NCI-H2081 (cell line): ENCODE measurements at places on chromosomes 5 and 9.

- DNase-seq = no peak
Measured at GRCh38 chr5:170221327-170221741, 11.5 kb upstream of the C5orf58 start.

DNA sequence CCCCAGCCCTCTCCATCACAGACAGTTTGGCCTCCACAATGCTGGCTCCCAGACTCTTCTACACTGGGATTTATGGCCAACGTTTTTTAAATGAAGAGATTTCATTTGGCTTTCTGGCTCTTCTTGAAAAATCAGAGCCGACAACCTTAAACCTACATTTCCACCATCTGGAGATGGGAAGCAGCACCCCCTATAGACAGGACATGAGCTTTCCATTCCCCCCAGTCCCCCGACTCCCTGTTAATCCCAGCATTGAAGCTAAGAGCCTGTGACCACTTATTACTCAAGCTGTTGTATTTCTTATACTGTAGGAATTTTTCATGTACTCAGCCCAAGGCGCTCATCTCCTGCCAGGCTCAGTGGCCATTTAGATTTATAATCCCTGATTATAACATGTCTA is 34.0 kb upstream of the AFAP1L1 start:
- no peak for DNase-seq

DNA sequence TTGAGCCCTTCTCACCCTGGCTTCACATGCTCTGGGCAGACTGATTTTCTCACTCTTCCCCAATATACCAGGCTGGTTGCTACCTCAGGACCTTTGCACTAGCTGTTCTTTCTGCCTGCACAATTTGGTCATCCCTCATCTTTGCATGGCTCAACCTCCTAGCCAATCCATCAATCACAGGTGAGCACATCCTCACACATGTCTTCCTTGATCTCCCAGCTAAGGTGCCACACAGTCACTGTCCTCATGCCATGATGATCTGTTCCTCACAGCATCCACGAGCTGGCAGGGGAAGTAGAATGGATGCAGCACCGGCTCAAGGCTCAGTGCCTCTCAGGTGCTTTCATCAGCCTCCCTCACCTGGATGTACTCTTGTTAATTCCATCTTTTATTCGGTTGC is 30.6 kb upstream of the S1PR3 start:
- no peak for DNase-seq

- no peak for DNase-seq
Measured at GRCh38 chr9:130189840-130190239, 17.6 kb downstream of the NCS1 start.

DNA sequence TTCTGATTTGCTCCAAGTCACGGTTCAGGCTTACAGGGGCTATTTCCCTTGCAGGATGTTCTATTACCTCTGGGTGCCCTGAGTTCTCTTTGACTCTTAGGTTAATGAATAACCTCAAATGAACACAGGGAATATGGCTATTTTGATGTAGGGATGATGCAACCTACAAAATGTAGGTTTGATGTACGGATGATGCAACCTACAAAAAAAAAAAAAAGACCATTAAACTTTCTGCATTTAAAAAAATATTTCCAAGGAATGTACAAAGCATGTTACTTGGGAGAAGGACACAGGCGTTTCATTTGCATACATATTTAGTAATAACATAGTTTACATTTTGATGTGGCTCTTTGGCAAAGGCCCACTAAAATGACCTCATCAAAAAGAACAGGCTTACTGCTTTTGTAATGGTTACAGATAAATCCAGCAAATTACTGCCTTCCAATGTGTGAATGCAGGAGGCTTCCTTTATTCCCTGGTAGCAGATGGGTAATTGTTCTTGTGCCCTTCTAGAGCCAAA is 36.3 kb downstream of the ZNF474 start:
- DNase-seq = no peak

DNA sequence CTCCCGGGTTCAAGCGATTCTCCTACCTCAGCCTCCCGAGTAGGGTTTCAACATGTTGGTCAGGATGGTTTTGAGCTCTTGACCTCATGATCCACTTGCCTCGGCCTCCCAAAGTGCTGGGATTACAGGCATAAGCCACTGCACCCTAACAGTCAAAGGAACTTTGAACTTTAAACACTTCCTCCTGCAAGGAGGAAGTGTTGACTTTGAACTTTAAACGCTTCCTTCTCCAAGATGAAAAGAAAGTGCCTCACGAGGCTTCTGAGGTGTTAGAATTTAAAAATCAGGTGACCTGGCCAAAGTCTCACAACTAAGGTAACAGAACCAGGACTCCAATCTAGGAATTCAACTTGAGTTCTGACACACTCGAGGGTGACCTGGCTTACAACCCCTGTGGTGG is 150.9 kb downstream of the BRINP1 start:
- DNase-seq = no peak

DNA sequence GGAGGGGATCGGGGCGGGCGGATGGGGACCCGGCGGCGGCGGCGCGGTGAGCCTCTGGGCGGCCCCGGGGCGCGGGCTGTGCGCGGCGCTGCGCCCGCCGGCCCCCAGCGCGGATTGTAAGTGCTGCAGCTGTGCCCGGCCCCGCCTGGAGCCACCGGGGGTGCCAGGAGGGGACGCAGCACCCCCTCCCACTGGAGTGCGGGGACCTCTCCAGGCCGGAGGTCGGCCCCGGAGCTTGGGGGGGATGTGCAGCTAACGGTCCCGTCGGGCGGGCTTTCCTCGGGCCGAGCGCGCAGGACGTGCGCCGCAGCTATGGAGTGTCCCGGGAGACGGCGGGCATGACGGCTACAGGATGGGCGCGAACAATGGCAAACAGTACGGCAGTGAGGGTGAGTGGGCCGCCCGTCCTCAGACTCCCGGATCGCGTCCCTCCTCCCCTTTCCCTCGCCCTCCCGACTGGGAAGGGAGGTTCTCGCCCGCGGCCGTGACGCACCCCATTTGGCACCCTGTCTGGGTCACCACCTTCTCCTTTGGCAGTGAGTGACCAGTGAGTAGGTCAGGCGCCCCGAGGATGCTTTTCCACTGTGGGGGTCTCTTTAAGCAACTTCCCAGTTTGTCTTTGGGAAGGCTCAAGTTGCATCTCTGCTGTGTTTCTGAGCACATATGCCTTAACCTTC is 483 bp downstream of the FBXL7 start:
- DNase-seq = no peak

DNA sequence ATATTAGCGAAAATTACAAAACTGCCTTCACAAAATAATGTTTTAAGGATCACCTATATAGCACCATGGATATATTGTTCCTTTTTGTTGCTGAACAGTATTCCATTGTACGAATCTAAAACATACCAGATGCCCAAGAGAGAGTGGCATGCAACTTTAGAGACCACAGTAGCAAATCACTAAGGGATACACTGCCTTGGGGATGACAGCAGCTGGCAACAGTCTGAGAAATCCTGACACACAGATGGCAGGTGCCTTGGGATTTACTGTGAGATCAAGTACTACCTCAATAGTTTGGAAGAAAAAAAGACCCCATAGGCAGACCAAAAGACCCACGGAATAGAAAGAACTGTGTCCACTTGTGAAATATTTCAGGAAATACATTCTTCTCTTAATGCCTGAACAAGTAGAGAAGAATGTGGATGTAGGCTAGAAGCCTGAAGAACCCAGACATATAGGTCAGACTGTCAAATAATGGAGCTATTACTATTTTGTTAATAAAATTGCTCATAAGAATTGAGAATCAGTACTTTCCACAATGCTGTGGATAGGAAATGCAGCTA is 53.4 kb downstream of the PLPP1 start:
- DNase-seq = no peak

DNA sequence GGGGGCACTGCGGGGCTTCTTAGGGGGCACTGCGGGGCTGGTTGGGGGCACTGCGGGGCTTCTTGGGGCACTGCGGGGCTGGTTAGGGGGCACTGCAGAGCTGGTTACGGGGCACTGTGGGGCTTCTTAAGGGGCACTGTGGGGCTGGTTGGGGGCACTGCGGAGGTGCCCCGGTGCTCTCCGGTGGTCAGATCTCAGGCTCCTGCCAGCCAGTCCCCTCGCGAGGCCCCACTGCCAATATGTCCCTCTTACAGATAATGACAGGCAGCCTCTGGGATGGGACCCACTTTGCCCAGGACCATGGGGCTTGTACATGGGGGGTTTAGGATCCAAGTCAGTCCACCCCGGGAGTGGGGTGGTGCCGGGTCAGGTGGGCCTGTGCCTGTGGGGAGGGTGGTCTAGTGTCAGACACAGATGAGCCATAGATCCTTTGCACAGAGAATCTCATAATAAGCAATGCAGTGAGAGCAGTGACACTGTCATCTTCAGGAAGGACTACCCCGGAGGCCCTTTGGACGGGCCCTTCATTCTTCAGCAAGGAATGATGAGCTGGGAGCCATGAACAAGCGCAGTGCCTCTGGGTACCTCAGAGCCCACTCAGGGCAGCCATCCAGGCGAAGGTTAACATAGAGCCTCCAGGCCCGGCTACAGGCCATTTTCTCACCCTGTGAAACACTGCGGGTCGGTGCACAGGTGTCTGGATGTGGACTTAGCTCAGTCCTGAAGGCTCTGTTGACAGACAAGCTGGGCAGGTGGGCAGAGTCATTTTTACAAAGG is 38.2 kb downstream of the COL5A1 start:
- no peak for DNase-seq

GRCh38 chr9:77021291-77021894 is 1.9 kb downstream of the FOXB2 start:
- DNase-seq = no peak

DNA sequence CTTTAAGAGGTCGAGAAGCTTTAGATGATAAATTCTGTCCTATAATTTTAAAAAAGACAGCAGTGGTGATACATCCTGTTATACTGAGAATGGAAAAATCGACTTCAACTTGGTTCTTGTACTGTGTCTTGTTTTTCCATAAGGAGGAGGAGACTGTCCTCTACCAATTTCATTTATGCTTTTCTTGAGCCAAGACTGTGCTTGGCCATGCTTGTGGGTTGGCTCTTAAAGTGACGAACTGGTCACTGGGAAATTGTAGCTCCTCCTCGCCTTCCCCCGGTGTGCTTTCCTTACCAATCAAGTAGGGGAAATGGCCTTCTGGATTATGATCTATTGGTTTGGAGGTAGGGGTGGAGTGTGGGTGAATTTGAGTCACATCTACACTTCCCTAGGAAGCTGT is 67.1 kb upstream of the HSPB3 start:
- DNase-seq = no peak

DNA sequence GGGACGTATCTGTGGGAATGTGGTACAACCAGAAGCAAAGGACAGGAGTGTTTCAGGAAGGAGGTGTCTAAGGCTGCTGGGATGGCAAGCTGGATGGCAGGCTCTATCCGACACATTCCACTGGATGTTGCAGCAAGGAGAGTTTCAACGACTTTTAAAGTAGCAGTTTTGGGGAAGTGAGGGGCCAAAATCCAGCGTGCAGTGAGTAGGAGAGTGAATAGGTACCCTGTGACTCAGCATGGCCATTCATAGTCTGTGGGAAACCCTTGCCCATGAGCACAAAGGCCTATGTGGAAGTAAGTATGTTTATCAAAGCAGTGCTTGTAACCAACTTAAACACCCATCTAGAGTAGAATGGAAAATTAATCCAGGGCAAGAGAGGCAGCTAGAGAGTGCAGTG is 664.7 kb downstream of the ACTL7B start:
- DNase-seq = no peak

DNA sequence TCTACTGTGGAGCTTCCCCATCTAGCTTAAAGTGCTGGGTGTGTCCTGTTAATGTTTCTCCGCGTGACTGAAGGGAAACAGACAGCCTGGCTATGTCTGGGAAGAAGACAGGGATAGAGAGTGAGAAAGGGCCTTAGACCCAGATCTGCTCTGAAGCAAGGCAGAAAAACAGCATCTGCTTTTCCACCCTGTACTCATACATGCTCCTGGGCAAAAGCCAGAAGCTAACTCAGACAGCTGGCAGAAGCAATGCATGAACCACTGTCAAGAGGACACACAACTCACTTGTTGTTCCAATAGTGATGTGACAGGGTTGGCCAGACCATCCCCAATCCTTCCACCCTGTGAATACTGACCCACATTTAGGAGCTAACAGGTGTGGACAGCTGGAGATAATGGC is 63.3 kb downstream of the DPYSL3 start:
- DNase-seq = no peak

GRCh38 chr9:30075451-30076199 is 2308.8 kb upstream of the ACO1 start:
- no peak for DNase-seq

DNA sequence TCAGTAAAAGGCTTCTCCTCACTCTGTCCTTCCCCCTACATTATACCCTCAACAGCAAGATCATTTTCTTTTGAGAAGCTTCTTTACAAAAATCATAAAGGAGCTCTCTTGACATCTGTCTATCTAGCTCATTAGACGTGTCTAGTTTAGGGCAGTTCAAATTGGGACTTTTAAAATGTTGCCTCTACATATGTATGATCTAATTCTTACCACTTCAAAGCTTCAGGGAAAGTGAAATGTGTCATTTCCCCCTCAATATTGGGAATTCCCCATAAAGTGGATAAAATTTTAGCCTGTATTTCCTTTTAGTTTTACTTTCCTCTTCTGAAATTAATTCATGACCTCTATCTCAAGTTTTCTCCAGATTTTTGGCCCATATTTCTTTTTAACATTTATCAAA is 323.7 kb downstream of the ARRDC3 start:
- DNase-seq = no peak

GRCh38 chr5:138844125-138844461 is 31.0 kb downstream of the LRRTM2 start:
- DNase-seq = no peak

- no peak for DNase-seq
Measured at GRCh38 chr9:134247918-134248631, 78.2 kb upstream of the RXRA start.

DNA sequence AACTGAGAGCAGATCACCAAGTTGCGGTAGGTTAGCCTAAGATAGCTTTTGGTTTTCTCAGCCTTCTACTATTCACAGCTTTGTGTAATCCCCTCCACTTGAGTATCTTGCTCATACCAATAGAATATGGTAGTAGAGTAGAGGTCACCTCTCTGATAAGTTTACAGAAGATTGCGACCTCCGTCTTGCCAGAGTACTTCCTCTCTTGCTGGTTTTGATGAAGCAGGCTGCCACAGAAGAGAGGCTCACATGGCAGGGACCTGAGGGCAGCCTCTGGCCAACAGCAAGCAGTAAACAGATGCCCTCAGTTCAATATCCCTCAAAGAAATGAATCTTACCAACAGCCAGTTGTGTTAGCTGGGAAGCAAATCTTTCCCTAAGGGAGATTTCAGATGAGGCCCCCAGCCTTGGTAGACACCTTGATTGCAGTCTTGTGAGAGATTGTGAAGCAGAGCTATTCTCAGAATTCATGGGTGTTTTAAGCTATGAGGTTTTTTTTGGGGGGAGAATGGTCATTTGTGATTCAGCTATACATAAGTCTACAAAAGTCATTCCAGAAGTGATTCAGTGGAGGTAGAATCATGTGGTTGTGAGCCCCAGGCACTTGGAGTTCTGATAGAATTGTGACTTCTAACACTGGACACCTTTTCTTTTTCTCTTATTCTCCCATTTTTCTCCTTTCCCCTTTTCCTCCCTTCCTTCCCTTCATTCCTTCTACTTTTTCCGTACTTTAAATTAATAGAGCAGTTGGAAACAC is 22.7 kb upstream of the CDKN2B start:
- DNase-seq = no peak

GRCh38 chr5:150694612-150695011 is 6.2 kb downstream of the RBM22 start:
- DNase-seq = no peak
